ENCODE measurements at places on chromosomes 16 and 17.

DNA sequence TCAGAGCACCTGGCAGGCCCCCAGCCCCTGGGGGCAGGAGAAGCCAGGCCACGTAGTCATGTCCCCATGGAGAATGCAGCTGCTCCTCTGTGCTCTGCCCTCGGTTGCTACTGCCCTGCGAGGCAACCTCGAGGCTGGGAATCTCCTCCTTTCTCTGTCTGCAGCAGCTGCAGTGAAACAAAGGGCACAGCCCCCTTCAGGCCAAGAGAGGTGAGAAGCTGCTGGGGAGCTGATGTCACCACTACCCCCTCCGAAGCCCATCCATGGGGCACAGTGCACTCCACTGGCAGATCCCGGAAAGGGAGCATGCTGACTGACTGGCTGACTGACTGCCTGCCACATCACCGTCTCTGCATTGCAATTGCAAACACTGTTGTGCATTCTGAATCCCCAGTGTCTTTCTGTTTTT, 103.7 kb downstream of the GRIN2A start:
- no peak for DNase-seq

- no peak for DNase-seq
Observed at GRCh38 chr16:61797961-61798507, 238.2 kb downstream of the CDH8 start.

DNA sequence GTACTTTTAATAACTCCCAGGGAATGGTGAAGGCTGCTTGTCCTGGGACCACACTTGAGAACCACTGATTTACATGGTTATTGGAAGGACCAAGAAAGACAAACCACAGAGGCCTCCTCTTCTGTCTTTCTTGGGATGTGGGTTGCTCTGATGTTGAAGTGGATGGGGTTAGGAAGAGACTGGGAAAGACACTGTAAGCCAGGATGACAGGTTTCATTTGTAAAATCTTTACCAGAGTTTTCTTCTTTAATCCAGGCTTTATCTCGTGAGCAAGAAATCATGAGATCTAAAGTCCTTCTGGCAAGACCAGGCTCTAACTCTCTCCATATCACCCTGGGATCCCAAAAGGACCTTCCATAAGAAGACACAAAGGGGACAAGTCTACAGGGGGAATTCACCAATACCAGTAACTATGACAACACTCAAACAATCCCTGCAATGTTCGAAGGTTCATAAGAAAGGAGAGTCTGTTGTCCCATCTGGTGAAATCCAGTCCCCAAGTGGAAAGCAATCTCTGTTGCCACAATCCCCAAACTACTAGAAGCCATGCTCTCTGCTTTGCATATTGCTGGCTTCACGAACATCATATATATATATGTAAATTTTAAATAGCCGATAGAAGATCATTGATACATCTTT, 44.8 kb upstream of the CDRT4 start:
- DNase-seq, result no peak

GRCh38 chr16:2713523-2713922, 6.5 kb downstream of the PRSS27 start:
- no peak for DNase-seq

DNA sequence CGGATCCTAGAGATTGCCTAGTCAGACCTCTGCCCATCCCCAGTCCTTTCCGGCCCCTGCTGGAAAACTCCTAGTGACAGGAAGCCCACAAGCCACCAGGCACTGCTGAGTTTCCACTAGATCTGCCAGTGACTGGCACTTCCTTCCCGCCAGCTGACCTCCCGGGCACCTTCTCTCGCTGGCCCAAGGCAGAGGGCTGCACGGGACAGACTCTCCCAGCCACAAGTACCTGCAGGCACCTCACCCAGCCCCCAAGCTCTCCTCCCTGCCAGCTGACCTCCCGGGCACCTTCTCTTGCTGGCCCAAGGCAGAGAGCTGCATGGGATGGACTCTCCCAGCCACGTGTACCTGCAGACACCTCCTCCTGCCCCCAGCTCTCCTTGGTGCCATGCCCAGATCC, 66.3 kb upstream of the DOC2B start:
- DNase-seq, result no peak

- DNase-seq, result no peak
Observed at GRCh38 chr16:24800586-24800985, 45.2 kb upstream of the SLC5A11 start.

DNA sequence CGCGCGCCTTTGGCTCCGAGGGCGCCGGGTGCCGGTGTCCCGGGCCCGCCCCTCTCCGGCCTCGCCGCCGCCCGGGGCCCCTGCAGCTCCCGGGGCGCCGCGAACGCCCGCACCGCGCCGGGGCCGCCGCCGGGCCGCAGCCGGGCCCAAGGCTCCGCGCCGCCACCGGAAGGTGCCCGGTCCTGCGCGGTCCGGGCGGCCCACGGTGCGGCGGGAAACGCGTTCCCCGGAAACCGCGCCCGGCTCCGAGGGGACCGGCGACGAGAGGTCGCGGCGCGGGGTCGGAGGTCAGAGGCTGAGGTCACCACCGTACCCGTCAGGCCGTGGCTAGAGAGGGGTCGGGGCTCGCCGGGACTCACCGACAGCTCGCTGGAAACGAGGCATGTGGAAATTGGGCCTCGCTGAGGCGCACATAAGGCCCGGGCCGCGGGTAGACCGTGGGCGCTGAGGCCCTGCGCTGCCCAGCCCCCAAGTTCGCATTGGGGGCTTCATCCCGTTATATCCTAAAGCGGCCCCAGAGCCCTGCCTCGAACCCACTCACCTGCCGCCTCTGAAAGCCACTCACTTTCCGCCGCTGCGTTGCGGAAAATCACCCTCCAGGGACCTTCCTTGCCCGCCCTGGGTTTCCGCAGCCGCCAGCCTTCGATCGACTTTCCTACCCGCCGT, at the start of gene DUS1L:
Gene DUS1L, minus strand, starts transcription at position 167 of the 666 bp plus-strand sequence. CDS start 745 bp downstream, outside the sequence.
- DNase-seq, result no peak

DNA sequence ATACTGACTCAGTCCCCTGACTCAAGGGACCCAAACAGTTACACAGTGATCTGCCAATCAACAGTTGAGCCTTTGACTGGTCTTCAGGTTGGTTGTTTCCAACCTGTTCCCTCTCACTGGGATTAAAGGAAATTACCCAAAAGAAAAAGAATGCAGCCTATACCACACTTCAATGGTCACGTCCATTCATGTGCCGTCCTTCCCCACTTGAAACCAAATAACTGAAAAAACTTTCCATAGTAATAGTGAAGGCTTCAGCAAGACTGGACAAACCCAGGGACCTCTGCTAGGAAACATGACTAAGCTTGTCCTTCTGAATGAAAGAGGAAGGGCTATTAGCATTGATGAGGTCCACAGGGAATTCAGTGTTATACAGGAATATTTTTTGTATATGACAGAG, 30.6 kb downstream of the MRPS23 start:
- DNase-seq, result no peak

DNA sequence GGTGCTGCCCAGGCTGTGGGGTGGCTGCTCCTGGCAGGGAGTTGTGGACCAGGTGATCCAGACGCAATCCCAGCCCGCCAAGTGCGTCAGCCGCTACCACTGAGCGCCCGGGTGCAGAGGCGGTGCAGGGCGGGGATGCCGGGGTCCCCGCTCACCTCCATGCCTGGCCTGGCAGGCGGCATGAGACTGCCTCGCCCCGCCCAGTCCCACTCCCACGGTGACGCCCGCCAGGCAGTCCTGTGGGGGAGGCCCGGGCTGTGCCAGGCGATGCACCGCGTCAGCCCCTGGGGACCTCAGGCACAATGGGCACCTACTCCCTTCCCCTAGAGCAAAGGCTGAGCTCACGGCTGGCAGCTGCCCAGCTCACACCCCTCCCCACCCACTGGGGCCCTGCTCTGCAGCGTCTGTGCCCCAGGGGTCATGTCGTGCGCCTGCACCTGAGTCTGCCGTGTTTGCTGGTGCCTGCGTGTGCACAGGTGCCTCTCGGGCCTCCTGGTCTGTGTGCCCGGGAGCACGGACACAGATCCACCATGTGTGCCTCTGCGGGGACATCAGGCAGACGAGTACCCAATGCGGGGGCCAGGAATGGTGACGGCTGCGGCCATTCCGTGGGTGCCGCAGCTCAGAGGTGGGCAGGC, 5.3 kb downstream of the RPUSD1 start:
- DNase-seq, result no peak

DNA sequence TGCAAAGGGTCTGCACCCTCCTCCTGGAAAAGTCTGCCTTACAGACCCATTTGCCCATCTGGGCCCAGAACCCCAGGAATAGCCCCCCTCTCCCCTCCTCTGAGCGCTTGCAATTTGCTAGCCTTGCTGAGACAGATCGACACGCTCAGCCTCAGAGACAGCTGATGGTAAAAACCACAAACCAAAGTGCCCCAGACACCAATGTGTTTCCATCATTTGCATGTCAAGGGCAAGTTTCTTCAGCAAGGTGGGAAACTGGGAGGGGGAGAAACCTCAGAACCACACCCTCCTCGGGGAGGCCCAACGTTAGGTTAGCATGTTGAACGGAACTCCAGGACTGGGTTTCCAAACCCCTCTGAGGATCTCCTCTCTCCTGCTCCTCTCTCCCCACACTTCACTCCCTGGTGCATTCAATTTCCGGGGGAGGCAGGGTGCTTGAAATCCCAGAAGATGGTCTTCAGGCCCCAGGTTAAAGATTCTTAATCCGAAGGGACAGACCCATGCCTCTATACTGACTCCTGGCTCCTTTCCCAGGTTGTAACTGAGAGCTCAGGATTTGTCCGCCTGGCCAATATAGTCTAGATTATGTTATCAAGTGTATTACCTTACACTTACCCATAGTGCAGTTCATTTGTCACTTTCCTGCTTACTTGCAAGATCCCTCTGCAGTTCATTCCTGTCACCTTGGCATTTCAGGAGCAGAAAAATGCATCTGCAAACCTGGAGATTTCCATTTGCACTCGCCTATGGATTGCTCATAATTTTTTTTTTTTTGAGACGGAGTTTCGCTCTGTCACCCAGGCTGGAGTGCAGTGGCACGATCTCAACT, 1.3 kb upstream of the CUEDC1 start:
- DNase-seq, result no peak

GRCh38 chr16:28218109-28218508, 6.3 kb upstream of the XPO6 start:
- no peak for DNase-seq

DNA sequence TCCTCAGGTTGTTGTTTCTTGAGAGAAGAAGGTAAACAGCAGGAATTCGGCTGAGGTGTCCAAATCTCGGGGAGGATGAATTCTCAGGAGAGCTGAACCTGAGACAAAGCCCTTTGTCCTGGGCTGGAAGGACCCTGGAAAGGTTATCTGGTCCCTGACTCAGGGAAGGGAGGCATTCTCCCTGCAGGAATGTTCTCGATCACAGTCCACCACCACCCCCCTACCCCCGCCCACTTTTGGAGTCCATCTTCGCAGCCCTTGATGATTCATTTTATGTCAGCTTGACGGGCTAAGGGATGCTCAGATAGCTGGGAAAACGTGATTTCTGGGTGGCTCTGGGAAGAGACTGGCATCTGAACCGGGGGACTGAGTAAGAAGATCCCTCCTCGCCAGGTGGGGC, 1.4 kb upstream of the CEP295NL start:
- no peak for DNase-seq

- no peak for DNase-seq
Observed at GRCh38 chr17:65438708-65439294, 122.6 kb downstream of the AXIN2 start.

DNA sequence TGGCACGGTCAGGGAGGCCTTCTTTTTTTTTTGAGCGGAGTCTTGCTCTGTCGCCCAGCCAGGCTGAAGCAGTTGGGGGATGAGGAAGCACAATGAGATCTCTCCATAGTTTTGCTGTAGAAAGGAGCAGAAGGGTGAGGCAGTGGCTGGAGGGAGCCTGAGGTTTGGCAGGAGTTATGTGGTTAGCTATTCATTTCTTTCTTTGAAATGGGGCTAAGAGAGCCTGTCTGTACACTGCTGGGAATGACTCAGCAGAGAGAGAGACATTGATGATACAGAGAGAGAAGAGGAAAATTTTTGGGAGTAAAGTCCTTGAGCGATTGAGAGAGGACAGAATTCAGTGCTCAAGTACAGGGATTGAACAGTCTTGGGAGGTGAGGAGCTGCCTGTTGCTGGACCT, 22.1 kb downstream of the NOS2 start:
- no peak for DNase-seq

- DNase-seq, result no peak
Observed at GRCh38 chr17:64658931-64659330, 3.2 kb downstream of the SMURF2 start.

DNA sequence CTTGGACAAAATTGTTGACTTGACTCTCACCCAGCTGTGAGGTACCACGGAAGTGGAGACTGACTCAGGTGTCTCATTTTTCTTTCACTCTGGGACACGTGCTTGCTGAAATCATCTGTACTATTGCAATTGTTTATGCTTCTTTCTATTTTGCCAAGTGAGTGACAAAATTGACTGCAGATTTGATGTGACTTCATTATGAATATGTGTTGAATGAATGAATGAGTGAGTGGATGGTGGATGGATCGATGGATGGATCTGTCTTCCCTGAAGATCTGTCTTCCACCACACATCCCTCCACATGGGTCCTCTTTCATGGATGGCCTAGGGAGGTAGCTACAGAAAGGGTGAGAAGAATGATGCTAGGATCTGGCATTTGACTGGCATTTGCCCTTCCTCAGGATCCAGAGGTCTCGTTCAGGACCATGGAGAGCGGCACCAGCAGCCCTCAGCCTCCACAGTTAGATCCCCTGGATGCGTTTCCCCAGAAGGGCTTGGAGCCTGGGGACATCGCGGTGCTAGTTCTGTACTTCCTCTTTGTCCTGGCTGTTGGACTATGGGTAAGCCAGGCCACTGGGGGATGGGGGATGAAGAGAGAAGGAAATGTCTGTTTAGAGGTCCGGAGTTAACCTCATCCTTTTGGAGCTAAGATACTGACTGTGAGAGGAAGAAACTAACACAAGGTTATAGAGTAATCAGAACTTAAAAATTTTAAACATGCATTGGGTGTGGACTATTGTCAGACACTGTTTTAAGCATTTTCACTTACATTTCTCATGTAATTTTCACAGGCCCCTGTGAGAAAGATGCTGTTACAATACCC, 12.7 kb downstream of the SLC5A11 start:
- peak; percentile 2 for DNase-seq

GRCh38 chr17:2212400-2212981, 91.1 kb downstream of the SMG6 start:
- DNase-seq, result no peak

DNA sequence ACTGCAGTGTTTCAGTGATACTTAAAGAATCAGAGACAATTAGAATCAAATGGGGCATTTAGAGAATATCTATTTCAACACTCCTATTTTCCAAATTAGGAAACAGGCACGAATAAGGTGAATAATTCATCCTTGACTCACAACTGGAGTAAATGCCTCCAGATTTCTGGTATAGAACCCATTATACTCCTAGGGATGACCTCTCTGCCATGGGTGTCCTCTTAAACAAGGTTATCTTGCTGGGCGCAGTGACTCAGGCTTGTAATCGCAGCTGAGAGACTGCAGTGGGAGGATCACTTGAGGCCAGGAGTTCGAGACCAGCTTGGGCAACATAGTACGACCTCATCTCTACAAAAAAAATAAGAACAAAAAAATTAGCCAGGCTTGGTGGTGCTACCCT, 139.8 kb upstream of the ELAC2 start:
- DNase-seq, result no peak

- DNase-seq, result no peak
Observed at GRCh38 chr17:33076979-33077378, 85.3 kb downstream of the SPACA3 start.

GRCh38 chr17:6589266-6589946, 33.1 kb upstream of the PITPNM3 start:
- no peak for DNase-seq

- DNase-seq, result no peak
Observed at GRCh38 chr17:45234641-45235415, 13.1 kb downstream of the FMNL1 start.

- no peak for DNase-seq
Observed at GRCh38 chr17:17421346-17422216, 55.2 kb upstream of the MED9 start.

All from NCI-H1048 (cell line).